ENCODE measurements at places on chromosomes 6 and 20. TPM values are rescaled to one million over a fixed set of nuclear protein-coding genes. Genes with fewer than 3 reads are reported as not detected.
A peak's percentile ranks its signal among the peaks of the same experiment; 100 is the strongest.

DNA sequence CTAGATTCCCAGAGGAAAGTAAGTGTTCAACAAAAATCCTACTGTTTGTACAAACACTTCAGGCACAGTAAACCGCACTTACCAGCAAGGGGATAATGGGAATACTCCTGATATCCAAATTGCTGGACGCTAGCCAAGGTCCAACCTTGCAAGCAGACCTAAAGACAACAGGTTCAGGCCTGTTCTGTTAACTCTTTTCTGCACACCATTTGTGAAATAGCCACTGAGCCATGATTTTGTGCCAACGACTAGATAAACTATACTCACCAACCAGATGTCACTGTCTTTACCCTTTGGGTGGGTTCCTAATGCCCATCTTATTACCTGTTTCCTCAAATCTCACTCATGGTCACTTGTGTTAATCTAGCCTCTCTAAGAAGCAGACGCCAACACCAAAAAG, 43.5 kb downstream of the GOPC start:
- H3K27me3 ChIP-seq, result no peaks in the 10 kb centered on the region
- peaks cover 5% of the 10 kb centered on the region for H3K36me3 ChIP-seq
- H3K27ac ChIP-seq, result no peak overlapping the region
- H3K4me3 ChIP-seq, result no peak overlapping the region

The SNTA1 gene
- total RNA-seq, result 7.6 TPM

The HCRTR2 gene
- not detected for total RNA-seq

DNA sequence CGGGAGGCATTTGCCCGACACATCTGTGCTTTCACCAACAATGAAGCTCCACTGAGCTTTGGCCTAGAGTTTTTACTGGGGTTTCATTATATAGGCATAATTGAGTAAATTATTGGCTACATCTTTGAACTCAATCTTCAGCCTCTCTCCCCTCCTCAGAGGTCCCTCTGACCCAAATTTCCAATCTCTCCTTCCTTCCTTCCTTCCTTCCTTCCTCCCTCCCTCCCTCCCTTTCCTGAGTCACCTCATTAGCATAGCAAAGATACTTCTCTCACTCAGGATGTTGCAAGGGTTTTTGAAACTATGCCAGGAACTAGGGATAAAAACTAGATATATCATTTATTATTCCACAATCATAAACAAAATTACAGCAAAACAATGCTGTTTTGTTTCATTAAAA, 238.2 kb upstream of the PRND start:
- H3K36me3 ChIP-seq, result no peaks in the 10 kb centered on the region
- no peak for DNase-seq
- peaks cover 26% of the 10 kb centered on the region for H3K27me3 ChIP-seq
- no peaks in the 10 kb centered on the region for H3K4me1 ChIP-seq
- H3K27ac ChIP-seq, result no peak overlapping the region

DNA sequence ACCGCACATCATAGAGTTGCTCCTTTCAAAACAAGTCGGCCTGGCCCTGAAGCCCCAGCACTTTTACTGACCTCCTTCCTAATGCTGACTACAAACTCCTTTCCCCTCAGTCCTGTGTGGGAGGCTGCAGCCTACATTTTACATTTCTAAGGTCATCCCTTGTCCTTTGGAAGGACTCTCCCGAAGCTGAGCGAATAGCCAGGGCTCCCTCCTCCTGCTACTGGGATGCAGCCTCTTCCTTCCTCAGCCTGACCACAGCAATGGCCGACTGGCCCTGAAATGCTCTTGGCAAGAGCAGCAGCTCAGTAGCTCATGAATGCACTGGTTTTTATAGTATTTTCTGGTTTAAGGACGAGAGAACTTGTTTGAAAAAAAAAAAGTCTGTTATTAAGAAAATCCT, 679 bp downstream of the ADGRF5 start:
- H3K4me1 ChIP-seq, result peaks cover 6% of the 10 kb centered on the region

DNA sequence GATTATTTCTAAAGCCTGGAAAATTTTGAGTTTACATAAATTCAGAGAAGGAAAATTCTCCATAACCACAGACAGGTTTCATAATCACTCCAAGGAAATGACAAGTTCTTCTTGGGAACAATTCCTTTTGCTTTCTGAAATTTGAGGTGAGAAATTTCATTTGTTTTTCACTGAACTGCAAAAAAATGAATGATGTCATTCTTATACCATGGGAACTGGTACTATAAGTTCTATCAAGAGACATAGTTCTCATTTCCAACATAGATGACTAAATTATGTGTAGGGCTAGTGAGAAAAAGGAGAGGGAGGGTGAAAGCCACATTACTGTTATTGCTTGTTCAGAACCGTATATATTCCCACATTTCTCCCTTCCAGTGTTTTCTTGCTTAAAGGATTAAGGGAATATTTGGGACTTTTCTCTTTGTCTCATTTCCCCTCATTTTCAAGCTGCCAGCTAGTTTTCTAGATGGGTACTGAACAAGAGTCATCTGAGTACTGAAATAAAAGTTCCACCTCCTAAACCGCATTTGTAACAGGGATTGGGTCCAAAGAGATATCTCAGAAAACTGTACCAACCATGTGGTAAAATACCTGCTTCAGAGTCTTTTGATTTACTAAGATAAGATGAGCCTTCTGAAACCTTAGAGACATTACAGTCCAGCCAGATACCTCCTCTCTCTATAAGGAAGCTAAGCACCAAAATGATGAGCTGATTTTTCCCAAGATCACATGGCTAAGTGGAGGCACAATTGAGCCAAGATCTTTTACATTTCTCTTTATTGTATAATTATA, 144.3 kb upstream of the PRDM1 start:
- no peak for DNase-seq
- peaks cover 13% of the 10 kb centered on the region for H3K4me1 ChIP-seq
- H3K27ac ChIP-seq, result no peak overlapping the region
- no peaks in the 10 kb centered on the region for H3K36me3 ChIP-seq
- no peaks in the 10 kb centered on the region for H3K27me3 ChIP-seq
- no peak overlapping the region for H3K4me3 ChIP-seq

DNA sequence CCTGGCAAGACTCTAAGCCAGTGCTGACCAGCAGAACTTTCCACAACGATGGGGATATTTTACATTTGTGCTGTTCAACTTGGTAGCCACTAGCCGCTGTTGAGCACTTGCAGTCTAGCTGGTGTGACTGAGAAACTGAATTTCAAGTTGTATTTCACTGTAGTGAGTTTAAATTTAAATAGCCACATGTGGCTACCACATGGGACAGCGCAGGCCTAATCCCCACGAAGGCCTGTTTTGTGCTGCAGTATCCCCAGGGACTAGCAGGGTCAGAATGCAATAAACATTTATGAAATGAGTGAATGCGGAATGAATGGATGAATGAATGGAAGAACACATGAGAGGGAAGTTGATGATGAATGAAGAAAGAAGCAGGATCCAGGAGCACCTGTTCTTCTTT, 115.8 kb downstream of the TRERF1 start:
- no peaks in the 10 kb centered on the region for H3K36me3 ChIP-seq
- no peak for DNase-seq
- no peak overlapping the region for H3K4me3 ChIP-seq

The B3GAT2 gene
- total RNA-seq, result 1.7 TPM

DNA sequence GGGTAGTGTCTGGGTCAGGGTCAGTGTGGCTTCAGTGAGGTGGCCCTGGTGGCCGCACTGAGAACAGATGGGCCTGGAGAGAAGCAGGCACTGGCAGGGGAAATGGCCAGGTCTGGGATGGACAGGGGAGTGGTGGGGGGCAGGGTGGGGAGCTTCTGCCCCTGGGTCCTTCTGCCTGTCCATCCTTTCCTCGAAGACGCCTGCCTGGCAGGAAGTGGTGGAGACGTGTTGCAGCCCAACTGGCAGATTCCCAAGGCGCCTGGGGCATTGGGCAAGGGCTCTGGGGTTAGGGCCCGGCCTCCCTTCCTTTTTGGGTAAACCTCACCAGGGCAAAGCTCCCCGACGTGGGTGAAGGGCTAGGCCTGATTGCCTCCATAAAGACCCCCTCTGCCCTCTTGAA, 10.4 kb downstream of the SRC start:
- H3K36me3 ChIP-seq, result no peaks in the 10 kb centered on the region
- H3K27me3 ChIP-seq, result no peaks in the 10 kb centered on the region
- no peak overlapping the region for H3K4me3 ChIP-seq
- peaks cover 24% of the 10 kb centered on the region for H3K4me1 ChIP-seq

DNA sequence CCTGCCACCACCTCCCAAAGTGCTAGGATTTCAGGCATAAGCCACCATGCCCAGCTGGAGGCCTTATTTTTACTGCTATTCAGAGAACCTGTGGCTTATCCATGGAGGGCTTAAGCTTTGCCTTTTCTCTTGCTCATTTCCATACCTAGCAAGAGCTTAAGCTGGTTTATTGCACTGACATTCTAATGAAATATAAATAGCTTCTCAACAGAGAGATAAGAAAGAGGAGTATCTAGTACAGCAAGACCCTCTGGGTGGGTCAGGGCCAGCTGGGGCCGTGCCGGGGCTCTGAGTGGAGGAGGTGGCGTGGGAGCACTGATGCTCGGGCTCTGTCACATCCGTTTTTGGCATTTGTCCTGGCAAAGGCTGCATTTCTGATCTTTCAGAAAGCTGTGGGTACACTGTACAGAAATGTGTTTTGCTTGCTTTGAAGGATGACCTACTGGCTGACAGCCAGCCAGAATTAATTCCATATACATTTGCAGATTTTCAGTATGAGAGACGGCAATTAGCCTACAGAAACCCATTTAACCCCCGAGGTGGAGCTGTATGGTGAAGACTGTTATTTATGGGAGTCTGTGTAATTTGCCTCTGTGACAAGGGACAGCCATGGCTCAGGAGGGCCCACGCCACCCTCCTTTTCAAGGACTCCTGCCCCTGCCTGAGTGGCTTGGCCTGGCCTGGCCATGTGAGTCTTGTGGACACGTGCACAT, 181.6 kb upstream of the AKAP12 start:
- peaks cover 47% of the 10 kb centered on the region for H3K4me1 ChIP-seq
- H3K4me3 ChIP-seq, result peak overlapping the region; percentile 53

- H3K36me3 ChIP-seq, result no peaks in the 10 kb centered on the region
- no peak overlapping the region for H3K27ac ChIP-seq
- H3K4me1 ChIP-seq, result no peaks in the 10 kb centered on the region
These were observed 715.2 kb upstream of the MARCKS start for GRCh38 chr6:113141901-113142300.

GRCh38 chr20:37781626-37782025, 87.8 kb downstream of the CTNNBL1 start:
- H3K36me3 ChIP-seq, result peaks cover 20% of the 10 kb centered on the region
- no peaks in the 10 kb centered on the region for H3K4me1 ChIP-seq
- no peaks in the 10 kb centered on the region for H3K27me3 ChIP-seq
- no peak for DNase-seq

The SLC17A1 gene
- total RNA-seq, result 1.2 TPM

The ASIP gene
- not detected for total RNA-seq

GRCh38 chr6:33620856-33621710, at the start of gene ITPR3:
TSS of gene ITPR3 (plus strand) at chr6:33621322. CDS start at chr6:33621603, 281 bp downstream.
- DNase-seq, result no peak
- peak within 1 kb of the TSS; percentile 93 for H3K4me3 ChIP-seq
- H3K36me3 ChIP-seq, result no peaks in the 10 kb centered on the region
- peak within 1 kb of the TSS; percentile 89 for H3K27ac ChIP-seq

GRCh38 chr20:23294166-23294565, 56.4 kb upstream of the NXT1 start:
- no peaks in the 10 kb centered on the region for H3K36me3 ChIP-seq
- no peak for DNase-seq
- H3K27me3 ChIP-seq, result peaks cover 14% of the 10 kb centered on the region
- peaks cover 30% of the 10 kb centered on the region for H3K4me1 ChIP-seq
- no peak overlapping the region for H3K27ac ChIP-seq
- H3K4me3 ChIP-seq, result no peak overlapping the region

DNA sequence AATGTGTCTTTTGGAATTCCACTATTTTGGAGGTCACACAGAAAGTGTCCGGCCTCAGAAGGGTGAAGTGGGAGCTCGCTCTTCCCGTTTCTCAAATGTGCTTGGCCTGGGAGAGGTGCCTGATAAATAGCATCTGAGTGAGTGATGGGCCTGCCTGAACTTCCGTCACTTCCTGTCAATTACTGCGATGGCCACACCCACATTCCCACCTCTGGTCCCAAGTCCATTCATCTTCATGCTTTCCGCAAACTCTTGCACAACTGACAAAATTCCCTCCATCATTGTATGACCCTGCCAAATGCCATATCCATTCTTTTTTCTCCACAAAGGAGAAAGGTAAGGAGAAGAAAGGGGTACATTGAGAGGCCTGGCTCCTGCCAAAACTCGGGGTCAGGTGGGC, 169.0 kb downstream of the QKI start:
- H3K4me1 ChIP-seq, result peaks cover 13% of the 10 kb centered on the region
- H3K36me3 ChIP-seq, result no peaks in the 10 kb centered on the region
- H3K4me3 ChIP-seq, result no peak overlapping the region
- no peak for DNase-seq
- no peaks in the 10 kb centered on the region for H3K27me3 ChIP-seq

GRCh38 chr6:17226786-17227233, 54.4 kb upstream of the RBM24 start:
- DNase-seq, result no peak
- H3K4me1 ChIP-seq, result peaks cover 15% of the 10 kb centered on the region
- no peak overlapping the region for H3K4me3 ChIP-seq
- no peaks in the 10 kb centered on the region for H3K36me3 ChIP-seq

The ATP9A gene
- 43.5 TPM for total RNA-seq

The LY6G6D gene
- total RNA-seq, result not detected

GRCh38 chr6:14767226-14767625, 478.6 kb upstream of the JARID2 start:
- no peak for DNase-seq
- peaks cover 39% of the 10 kb centered on the region for H3K4me1 ChIP-seq
- H3K27ac ChIP-seq, result no peak overlapping the region
- H3K4me3 ChIP-seq, result no peak overlapping the region

- H3K36me3 ChIP-seq, result peaks cover 6% of the 10 kb centered on the region
- H3K4me3 ChIP-seq, result no peak overlapping the region
- H3K4me1 ChIP-seq, result peaks cover 11% of the 10 kb centered on the region
- H3K27ac ChIP-seq, result no peak overlapping the region
- no peak for DNase-seq
These were observed 86.2 kb downstream of the CDS2 start for GRCh38 chr20:5212907-5213487.

DNA sequence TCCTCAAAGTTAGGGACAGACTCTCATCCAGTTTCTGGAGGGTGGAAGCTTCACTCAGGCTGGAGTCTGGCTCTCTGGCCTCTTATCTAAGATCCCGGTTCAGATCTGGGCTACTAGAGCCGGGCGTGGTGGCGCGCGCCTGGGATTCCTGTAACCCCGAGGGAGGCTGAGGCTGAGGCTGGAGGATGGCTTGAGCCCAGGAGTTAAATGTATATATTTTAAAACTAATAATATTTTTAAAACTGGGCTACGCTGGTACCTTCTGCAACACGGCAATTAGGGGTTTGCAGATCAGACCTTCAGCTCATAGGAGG, 710 bp upstream of the ZNF343 start:
- no peaks in the 10 kb centered on the region for H3K36me3 ChIP-seq
- peaks cover 33% of the 10 kb centered on the region for H3K27me3 ChIP-seq
- peaks cover 14% of the 10 kb centered on the region for H3K4me1 ChIP-seq
- H3K4me3 ChIP-seq, result peak overlapping the region; percentile 100
- H3K27ac ChIP-seq, result peak overlapping the region; percentile 86

The TFAP2A gene
- 143 TPM for total RNA-seq

- no peaks in the 10 kb centered on the region for H3K27me3 ChIP-seq
- peaks cover 18% of the 10 kb centered on the region for H3K4me1 ChIP-seq
- H3K27ac ChIP-seq, result peak overlapping the region; percentile 90
These were observed 40.6 kb downstream of the SH3BGRL2 start for GRCh38 chr6:79671600-79672266.

Data from type B pancreatic cell (in vitro differentiated cells).